ENCODE measurements at places on chromosomes 2 and 18.

GRCh38 chr2:127098711-127099110, 8.2 kb downstream of the BIN1 start:
- DNase-seq: no peak

- no peak for DNase-seq
These were observed 76.9 kb downstream of the TWIST2 start for GRCh38 chr2:238924796-238925195.

DNA sequence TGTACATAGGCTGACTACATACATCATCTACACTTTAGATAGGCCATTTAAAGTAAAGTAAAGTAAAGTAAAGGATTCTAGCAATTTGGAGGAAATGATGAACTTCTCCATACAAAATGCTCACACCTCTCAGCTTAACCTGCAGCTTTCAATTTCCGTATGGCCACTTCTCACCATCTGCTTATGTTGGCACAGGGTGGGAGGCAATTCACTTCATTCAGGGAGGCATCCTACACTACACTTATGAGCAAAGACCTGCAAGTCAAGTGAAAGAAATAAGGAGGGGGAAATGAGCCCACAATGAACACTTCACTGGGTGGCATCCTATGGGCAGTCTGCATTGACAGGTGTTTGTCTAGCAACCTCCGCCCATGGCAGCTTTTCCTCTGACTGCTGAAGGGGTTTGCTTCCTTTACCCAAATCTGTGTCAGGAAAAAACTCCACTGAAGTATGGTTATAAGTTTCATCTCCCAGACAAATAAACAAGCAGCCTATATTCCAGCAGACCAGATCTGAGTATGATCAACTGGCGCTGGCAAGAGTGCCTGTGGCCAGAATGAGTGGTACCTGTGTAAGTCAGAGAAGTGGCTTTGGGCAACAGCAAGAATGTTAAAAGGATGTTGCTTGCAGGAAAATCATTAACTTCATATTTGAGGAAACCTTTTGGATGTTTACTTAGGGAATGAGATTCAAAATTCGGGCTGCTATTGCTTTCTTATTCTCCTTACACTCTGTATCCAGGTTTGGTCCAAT, 449.1 kb downstream of the TGIF1 start:
- no peak for DNase-seq

GRCh38 chr18:9740071-9740470, 32.0 kb downstream of the RAB31 start:
- DNase-seq: no peak

DNA sequence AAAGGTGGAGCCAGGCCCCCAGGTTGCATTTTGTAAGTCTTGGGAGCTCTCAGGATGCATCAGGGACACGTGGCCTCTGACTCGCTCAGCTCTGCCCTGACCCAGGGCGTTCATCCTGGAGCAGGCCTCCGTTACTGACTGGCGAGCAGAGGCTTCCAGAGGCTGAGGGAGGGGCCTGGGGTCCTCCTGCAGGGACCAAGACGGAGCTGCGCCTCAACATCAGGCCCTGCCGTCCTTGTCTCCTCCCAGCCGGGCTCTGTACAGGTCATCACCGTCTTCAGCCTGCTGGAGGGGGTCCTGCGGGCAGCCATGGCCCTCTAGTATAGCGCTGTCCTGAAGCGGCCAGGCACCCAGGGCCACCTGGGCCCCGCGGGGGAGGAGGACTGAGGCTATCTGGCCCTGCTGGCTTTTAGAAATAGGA, 10.2 kb upstream of the ALPP start:
- DNase-seq: no peak

- no peak for DNase-seq
These were observed 4.4 kb upstream of the SAG start for GRCh38 chr2:233303252-233303651.

- no peak for DNase-seq
These were observed 14.3 kb upstream of the B3GNT7 start for GRCh38 chr2:231380991-231381847.

DNA sequence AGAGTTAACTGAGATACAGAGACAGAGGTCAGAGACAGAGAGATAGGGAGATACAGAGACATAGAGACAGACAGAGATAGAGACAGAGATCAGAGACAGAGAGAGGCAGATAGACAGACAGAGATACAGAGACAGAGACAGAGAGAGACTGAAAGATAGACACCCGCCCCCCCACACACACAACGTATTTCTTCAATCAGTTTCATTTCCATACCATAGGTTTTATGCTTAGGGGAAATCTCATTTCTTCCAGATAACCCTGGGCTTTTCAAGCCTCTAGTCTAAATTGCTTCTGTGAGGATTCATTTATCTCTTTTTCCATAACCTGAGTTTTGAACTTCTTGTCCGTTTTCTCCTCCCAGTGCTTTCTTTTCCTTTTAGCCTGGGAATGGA, 94.6 kb downstream of the CD8B2 start:
- no peak for DNase-seq

GRCh38 chr2:104844807-104845551, 8.9 kb upstream of the POU3F3 start:
- DNase-seq: no peak

DNA sequence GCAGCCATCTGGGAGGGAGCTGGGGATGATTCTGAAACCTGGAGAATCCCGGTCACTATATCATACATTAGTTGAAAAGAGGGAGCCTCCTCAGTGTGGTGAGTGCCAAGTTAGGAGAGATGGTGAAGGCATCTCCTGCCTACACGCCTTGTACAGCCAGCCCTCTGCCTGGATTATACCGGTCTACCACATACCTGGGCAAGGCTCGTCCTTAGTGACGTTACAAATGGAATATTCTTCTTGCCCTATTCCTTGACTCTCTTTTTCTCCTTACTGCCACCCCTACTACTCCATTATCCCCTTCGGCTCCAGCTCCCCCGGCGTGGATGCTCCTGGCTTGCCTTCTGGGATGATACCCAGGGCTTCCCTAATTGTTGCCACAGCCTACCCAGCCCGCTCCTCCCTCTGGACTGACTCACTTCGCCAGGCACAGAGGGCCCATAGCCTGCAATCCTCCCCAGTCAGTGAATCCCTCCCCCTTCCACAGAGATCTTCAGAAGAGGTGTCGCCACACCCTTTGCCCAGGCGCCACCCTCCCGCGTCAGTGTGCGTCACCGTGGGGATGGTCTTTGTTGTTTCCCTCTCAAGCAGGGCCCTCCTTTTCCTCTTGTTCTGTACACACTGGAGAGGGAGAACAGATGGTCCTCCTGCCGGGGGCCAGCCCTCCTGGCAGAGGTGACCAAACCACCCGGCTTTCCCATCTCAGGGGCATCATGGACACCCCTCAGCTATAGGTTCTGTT, 115.2 kb upstream of the EPAS1 start:
- DNase-seq: no peak

DNA sequence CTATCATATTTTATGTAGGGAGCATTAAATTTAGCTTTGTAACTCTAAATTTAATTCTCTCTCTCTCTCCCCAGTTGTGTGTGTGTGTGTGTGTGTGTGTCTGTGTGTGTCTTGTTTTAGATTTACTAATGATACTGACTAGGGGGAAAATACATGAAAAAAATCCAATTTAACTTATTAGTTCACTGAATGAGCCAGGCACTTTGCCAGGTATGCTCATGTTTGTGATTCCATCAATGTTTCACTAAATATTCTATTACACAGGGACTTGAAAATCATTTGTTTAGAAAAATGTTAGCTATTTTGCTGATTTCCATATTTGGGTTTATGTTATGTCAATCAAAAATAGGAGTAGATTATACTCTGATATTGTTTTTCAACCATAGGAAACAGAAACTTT, 203.7 kb upstream of the ZNF804A start:
- no peak for DNase-seq

DNA sequence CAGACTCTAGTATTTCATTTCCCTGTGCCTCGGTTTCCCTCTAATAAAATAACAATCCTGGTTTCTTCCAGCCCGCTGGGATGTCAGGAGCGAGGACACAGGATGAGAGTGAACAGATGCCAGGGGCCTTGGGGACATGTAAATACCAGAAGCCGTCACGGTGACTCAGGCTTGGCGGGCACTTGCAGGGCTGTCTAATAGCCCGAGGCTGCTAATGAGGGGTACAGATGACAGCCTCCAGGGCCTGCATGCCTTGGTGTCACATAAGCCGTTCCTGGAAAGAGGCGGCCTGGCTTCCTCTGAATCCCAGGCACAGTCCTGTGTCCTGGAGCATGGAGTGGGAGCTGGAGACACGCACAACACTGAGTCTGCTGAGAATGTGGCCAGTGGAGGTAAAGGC, 28.2 kb downstream of the HS1BP3 start:
- no peak for DNase-seq

DNA sequence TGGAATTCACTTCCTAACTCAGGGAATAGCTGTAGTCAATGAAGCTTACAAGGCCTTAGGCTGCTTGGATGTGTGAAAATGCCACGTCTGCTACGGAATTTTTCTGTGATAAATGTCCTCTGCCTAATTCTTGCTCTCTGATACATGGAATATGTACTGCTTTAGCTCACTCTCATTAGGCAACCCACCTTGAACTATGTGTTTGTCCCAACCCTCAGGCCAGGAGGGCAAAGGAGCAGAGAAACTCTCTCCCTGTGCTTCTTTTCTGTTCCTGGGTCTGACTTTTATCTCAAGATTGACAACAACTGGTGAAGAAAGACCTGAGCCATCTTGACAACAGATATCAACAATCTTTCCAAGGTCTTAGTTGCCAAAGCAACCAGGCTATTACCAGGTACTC, 143.9 kb downstream of the GCA start:
- DNase-seq: no peak

- no peak for DNase-seq
These were observed 24.9 kb downstream of the COPS9 start for GRCh38 chr2:240111253-240111652.

- DNase-seq: no peak
These were observed 21.3 kb downstream of the HNRNPLL start for GRCh38 chr2:38581193-38582147.

- DNase-seq: no peak
These were observed 192.3 kb downstream of the UBE2E3 start for GRCh38 chr2:181172676-181173075.

DNA sequence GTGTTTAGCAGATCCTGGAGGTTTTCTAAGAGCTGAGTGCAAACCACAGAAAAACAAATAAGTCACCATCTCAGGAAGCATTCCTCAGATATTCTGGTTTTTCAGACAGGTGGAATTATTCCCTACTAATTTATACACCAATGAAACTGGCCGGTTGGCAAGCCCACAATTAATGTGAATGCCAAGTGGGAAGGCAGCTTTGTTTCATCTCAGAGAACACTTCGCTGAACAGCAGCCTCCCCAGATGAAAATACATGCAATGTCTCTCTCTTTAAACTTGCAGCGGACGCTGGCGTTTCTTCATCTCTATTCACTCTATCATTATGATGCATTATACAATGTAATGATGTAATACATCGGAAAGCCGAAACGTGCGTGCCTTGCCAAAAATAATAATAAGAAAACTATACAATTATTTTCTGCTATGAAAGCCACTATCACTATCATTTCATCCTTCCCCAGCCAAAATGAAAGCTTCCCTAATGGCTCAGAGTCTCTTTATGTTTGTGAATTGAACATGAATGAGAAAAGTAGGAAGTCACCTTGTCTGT, 649.4 kb downstream of the BCL11A start:
- no peak for DNase-seq

DNA sequence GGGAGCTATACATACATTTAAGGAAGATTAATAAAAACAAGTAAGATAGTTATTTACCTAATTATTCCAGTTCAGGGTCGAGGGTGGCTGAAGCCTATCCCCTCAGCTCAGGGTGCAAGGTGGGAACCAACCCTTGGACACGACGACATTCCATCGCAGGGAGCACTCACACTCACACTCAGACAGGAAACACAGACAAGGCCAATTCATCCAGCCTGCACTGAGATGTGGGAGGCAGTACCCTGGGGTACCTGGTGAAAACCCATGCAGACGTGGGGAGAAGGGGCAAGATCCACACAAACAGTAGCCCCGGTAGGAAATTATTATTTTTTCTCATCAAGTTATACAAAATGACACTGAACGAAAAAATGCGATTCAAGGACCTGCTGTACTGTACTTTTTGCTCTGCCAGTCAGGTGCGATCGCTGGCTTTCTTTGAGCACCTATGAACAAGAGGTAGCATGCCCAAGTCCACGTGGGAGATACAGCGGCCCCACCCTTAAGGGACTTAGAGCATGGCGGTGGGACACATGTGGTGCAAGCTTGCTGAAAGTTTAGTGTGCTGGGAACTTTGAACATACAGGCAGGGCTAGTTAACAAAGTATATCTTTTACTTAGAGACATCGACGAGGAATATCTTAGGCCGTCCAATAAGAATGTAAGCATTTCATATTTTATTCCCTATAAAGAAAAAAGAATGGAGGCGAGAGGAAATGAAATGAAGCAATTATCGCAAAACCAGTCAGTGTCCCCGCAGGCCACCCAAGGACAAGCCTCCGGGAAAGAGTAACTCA, 624 bp downstream of the METTL8 start:
- DNase-seq: no peak

DNA sequence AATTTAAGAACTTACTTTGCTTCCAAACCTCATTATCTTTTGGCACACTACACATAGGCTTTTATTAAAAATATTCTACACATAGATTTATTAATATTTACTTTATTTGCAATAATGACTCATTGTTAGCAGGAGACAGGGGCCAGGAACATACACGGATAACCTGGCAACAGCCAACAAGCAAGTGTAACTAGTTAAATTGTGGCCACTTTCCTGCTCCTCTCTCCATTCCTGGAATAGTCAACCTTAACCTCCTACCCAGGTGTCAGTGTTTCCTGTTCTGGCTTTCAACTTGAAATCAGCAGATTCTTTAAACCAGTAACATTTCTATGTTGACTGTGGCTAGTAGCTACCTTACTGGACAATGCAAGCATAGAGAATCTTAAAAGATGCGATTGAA, 26.5 kb downstream of the ACVR1 start:
- DNase-seq: no peak

GRCh38 chr2:71564790-71565189, 111.4 kb downstream of the DYSF start:
- no peak for DNase-seq

- no peak for DNase-seq
These were observed 41.4 kb downstream of the FECH start for GRCh38 chr18:57544936-57545660.

DNA sequence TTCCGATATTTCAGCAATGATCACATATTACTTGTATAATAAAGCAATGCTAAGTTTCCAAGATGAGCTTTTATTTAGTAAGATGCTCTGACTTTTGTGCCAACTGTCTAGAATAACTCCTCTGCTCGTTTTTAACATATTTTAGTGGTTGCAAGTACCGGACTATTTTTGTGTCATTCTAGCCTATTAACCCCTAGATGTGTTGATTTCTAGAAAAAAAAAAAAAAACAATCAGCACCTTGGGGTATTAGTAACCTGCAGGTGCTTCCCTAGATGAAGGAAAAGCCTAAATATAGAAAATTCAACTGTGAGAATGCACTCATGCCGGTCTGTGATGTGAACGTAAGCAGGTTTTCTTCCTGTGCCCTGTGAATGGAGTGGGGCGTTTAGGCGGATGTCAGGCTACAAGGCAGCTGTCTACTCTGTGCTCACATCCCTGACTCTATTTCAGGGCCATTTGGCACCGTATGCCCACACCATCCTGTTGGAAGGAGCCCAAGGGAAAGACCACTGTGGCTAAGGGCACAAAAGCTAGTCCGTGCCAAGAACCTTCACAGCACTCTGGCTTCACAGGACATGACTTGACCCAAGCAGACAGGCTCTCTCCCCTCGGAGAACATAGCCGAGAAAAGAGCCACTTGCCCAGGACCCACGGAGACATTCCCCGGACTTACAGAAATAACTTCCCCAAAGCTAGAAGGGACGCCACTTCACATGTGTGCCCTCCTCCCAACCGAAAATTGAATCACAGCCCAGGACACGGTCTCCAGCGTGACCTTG, 60.9 kb upstream of the AGAP1 start:
- DNase-seq: no peak

Measured in NK-92 treated with Interleukin-12 subunit alpha and Interleukin-12 subunit beta, amount 100 ng/mL, for 24 hours (cell line).